ENCODE measurements at places on chromosomes 1 and 21.

DNA sequence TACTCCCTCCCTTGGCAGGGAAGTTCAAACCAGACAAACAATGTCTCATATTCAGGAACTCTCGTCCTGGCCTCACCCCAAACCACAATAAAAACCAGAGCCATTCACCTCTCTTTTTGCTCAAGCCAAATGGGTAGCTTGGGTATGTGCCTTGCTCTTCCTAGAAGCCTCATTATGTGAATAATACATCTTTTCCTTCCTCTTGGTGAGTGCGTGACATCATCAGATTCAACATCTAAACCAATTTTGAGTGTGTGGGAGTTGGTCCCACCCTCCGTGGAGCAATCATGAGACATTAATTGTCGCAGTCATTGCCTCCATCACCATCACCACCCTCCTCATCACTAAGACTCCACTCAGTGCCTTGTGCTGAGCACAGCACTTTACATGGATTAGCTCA, 482.9 kb downstream of the PTPRU start:
- peak; percentile 55 for DNase-seq

DNA sequence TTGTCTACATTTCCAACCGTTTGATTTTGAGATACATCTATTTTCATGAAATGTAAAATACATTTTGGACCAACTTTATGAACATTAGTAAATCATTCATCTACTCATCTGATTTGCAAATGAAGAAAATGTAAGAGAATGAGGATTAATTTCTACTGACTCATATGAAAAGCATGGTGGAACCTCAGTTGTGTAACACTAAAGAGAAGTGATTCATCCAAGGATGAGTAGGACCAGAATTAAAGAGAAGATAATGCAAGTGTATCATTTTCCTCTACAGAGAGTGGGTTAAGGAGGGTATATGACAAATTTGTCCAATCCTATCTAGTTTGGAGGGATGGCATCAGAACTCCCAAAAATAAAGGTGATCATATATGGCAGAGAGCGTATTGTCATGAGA, 1967.6 kb downstream of the MRPL39 start:
- DNase-seq: no peak

DNA sequence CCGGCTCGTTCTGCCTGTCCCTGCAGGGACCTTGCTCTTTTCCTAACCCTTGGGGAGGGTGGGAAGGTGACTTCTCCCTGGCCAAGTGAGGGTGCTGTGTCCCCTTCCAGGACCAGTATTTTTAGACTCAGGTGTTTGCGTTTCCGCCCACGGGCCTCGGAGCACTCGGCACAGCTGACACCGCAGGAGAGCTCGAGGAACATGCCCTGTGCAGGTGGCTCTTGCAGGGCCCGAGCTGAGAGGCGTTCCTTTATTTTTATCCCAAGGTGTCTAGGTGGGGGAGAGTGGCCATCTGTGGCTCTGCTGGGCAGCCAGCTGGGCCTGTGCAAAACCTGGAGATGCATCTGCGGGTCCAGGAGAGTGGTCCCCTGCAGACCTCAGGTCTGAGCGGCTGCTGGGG, 16.0 kb downstream of the PLCH2 start:
- no peak for DNase-seq

DNA sequence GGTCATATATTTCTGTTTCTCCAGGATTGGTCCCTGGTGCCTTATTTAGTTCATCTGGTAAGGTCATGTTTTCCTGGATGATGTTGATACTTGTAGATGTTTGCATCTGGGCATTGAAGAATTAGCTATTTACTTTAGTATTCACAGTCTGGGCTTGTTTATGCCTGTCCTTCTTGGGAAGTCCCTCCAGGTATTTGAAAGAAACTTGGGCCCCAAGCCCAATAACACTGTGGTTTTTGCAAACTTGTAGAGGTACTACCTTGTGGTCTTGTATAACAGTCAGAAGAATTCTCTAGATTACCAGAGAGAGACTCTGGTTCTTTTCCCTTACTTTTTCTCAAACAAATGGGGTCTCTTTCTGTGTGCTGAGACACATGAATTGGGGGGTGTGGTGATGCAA, 251.4 kb upstream of the B3GALT2 start:
- no peak for DNase-seq

- DNase-seq: no peak
These were observed 13.3 kb downstream of the ETV3 start for GRCh38 chr1:157124855-157125254.

DNA sequence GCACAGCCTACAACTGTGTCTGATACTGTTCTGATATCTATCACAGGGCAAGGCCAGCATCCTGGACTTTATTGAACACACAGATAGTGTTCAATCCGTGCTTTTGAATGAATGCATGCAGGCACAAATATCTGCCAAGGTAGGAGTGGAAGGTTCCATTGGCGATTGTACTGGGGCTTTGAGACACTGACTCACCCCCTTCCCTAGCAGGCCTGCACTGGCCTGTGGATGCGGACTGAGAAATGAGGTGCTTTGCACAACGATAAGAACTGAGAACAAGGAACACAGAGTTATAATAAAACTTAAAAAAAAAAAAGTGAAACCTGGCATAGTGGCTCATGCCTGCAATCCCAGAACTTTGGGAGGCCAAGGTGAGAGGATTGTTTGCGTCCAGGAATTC, 62.4 kb upstream of the NGF start:
- no peak for DNase-seq
